Right ventricle myocardium inferior (tissue), 1 donor: ENCODE measurements at places on chromosomes 3 and 15.

GRCh38 chr15:60939389-60939788 is 289.7 kb downstream of the RORA start:
- no peak for DNase-seq

DNA sequence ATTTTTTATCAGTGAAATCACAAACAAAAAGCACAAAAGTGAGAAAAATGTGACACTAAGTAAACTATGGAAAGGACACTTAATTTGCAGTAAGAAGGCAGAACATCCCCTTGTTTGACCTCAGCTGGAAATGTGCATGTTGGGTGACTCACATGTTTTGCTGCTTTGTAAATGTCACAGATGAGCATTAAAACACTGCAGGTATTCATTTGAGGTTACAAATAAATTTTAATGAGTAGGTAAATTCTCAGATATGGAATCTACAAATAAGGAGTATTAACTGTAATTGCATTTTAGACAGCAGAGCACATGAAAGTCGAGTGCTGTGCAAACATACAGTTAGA is 20.3 kb downstream of the CHMP2B start:
- DNase-seq: no peak

DNA sequence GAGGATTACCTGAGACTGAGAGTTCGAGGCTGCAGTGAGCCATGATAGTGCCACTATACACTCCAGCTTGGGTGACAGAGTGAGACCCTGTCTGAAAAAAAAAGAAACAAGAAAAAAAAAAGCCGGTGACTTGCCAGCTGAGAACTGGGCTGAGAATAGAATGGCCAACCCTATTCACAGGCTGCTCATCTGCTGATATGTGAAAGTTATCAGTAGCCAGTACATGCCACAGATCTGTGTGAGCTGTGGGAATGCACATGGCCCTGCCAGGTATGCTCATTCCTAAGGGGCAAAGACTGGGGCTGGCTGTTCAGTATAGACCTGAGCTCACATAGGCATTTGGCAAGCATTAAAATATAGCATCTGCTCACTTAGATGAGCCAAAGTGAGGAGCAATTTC is 30.9 kb downstream of the IL20RB start:
- no peak for DNase-seq

DNA sequence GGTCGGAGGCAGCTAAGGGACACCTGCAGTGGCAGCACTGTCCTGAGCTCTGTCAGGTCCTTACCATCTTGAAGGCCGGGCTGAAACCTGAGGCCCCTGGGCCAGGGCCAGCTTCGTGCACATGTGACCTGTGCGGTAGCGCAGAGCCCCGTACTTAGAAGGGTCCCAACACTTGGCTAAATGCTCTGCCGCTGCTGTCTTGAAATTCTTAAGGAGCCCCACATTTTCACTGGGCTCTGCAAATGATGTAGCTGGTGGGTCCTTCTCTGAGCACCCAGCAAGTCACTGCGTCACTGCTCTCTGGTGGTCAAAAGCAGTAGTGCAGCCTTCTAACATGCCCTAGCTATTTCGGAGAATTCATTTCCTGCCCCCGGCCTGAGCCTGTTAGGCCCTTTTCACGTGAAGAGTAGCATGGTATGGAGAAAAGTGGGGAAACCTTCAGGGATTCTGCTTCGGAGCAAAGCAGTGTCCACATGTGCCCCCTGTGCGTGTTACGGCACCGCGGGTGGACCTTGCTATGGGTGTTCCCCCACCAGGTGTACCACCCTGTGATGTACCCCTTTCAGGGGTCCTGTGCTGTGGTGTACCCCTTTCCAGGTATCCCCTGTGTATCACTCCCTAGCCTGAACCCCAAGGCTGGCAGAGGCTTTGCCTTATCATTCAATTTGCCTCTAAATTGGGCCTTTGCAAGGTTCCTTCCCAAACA is 79.7 kb downstream of the TMEM266 start:
- no peak for DNase-seq

DNA sequence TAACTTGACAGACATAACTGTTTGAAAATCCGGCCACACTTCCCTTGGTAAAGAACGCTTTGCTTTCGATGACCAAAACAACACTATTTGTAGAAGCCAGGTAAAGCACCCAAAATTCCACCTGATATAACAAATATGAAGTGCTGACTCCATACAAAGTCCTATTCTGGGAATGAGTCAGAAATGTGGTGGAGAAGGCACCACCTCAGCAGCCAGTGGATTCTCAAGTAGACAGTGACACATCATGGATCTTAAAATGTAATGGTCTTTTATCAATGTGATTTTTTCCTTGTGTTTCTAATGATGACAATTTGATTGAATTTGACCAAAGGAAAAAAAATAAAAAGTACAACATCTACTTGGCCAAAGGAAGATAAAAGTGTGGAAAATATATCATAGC is 135.0 kb upstream of the WNT5A start:
- no peak for DNase-seq

- DNase-seq: no peak
These were observed 210.3 kb upstream of the CNTN6 start for GRCh38 chr3:882533-882932.

DNA sequence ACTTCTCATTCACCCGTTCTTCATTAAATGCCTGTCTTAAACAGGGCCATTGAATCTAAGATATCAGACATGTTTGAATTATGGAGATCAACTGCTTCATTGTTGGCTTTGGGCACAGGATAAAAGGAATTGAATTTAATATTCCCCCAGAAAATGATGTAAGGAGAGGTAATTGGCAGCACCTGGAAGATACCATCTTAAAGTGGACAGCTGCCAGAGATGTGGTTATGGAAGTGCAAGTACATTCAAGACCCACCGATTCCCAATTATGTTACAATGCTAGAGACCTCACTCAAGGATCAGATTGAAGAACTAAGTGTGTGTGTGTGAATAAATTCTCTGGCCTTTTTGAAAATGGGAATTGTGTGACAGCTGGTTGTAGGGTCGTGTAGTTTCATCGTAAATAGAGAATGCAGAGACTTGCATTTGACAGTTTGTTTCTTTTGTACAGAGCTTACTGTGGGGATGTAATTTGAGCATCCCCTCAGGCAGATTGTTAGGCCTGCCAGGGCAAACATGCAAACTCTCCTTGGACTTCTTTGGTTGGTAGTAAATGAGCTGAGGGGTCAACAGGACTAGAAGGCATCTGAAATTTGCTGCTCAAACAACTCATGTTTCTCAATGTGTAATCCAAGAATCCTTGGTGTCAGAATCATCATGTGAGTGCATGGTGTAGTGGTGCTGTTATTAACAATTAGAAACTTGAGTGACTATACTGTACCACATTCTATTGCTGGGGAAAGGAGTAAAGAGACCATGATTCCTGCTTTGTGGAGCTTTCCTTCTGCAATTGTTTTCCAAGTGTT is 359.2 kb upstream of the THRB start:
- DNase-seq: no peak

DNA sequence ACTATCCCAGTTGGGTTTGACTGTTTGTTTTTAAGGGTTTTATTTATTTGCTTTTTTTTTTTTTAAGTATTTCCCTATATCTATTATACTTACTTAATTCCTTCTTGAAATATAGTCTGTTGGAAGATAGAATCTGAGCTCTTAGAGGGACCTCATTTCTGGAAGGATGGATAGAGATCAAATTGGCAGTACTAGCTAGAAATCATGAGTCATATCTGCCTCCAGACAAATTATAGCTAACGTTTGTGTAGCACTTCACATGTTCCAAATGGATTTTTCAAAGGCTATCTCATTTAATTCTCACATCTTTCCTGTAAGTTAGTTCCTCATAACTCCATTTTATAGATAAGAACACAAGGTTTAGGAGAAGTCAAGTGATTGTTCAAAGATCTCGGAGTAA is 384.7 kb downstream of the ZIC1 start:
- DNase-seq: no peak

DNA sequence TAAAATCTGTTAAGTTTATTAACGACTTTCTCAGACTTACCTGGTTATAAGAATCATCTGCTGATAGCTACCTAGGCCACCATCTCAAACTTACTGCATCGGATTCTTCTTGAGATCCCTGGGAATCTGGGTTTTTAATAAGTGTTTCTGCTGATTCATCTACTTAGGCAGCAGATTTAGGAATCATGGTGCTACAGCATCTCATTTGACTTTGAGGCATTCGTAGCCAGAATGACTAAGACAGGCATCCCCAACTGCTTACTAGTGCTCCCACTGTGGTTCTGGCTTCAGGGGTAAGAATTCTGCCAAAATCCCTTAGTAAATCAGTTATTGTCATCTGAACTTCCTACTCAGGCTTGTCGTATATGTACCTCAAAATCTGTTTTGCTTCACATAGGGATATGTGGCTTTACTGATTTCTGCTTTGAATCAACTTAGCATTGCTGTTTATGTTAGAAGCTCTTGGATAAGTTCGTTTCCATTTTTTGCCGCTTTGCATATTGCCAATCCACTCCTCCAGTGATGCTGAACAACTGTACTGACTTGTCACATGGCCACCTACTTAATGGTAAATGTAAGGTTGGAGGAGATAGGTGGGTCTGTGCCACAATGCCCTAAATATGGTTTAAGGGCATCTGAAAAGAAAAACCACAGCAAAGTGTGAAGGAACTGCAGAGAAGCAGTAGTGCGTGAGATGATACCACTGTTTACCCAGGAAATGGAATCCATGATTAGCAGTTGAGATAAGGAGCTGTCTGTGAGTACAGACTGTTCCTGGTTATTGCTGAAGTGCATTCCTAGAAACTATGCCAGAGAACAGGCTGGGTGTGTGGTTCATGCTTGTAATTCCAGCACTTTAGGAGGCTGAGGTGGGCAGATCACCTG is 60.3 kb downstream of the MAP6D1 start:
- no peak for DNase-seq

GRCh38 chr15:54026891-54027290 is 48.6 kb downstream of the UNC13C start:
- DNase-seq: no peak

- no peak for DNase-seq
These were observed 48.8 kb downstream of the CD86 start for GRCh38 chr3:122103821-122104514.

GRCh38 chr3:110157221-110157620 is 819.9 kb upstream of the DPPA4 start:
- DNase-seq: no peak

DNA sequence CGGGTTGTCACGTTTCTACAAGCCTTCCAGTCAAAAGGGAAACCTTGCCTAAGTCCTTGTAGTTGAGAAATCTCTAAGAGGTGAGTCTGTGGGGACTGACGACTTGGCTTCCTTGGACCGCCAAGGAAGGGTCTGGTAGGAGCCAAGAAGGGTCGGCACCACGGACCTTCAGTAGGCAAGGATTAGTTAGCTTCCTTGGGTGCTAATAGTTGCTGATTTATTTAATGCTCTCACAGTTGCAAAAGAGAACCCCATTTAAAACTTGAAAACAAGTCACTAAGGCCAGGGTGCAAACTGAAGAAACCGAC is 361 bp upstream of the LCMT2 start:
- DNase-seq: no peak

GRCh38 chr15:77025083-77025901 is 30.4 kb downstream of the PSTPIP1 start:
- peak; percentile 42 for DNase-seq

- peak; percentile 85 for DNase-seq
These were observed 7.9 kb upstream of the CYP11A1 start for GRCh38 chr15:74375303-74375693.

GRCh38 chr3:98875535-98875934 is 26.0 kb downstream of the DCBLD2 start:
- DNase-seq: no peak

- no peak for DNase-seq
These were observed 3.7 kb downstream of the EFCC1 start for GRCh38 chr3:129004639-129005295.

DNA sequence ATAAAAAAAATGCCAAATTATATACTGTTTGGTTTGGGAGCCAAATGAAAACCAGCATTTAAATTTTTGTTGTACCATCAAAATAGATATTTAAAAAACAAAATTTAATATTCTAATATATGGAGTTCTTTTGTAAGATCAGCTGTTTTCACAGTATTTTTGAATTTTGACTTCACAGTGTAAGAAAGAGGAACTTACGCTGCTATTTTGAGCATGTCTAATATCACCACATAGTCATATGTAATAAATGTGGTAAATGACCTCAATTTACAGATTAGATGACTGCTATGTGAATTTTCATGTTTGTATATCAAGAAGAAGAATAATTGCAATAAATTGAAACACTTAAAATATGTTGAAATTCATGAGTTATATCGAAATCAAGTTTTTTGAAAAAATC is 189.6 kb downstream of the ARRDC4 start:
- no peak for DNase-seq

DNA sequence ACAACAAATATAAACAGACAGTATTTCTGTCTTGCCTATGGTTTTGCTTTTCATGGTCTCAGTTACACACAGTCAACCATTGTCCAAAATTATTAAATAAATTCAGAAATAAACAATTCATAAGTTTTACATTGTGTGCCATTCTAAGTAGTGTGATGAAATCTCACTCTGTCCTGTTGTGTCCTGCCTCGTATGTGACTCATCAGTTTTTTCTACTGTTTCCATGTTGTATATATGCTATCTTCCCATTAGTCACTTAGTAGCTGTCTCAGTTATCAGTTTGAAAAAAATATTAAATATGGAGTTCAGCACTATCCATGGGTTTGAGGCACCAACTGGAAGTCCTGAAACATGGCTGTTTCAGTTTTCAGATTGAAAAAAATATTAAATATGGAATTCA is 282.4 kb upstream of the GRM7 start:
- DNase-seq: no peak

DNA sequence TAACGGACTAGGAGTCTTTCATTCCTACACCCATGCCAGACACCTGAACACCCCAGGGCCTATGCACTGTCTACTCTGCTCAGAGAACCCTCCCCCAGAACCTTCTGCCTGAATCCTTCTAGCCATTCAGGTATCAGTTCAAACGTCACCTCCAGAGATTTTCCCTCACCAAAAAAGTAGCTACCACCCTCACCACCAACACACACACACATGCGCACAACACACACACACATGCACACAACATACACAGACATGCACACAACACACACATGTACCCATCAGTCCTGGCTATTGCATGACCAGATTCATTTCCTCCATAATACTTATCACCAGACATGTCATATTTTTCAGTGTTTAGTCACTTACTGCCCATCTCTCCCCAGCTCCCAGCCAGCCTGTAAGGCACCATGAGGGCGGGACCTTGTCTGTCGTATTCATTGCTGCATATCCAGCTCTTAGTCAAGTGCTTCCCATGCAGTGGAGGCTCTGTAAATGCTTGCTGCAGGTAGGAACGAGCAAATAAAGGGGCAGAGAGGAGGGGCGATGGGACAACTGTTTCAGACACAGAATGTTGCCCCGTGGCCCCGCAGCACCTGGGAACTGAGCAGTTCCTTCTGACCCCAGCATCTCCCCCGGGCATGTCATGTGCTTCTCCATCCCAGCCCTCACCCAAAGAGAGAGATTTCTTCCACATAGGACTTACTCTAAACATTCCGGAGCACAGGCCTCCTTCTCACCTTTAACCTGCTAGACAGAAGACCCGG is 29.2 kb downstream of the XXYLT1 start:
- no peak for DNase-seq

- DNase-seq: no peak
These were observed 82.0 kb downstream of the GPR156 start for GRCh38 chr3:120203016-120203415.

GRCh38 chr15:26891448-26892181 is 24.8 kb downstream of the GABRA5 start:
- no peak for DNase-seq

- DNase-seq: no peak
These were observed 75.6 kb downstream of the ADAMTS17 start for GRCh38 chr15:100266166-100266565.
